ENCODE measurements at places on chromosomes 12 and 14.

GRCh38 chr14:54593860-54594259 is 26.9 kb downstream of the SAMD4A start:
- no peak for DNase-seq

DNA sequence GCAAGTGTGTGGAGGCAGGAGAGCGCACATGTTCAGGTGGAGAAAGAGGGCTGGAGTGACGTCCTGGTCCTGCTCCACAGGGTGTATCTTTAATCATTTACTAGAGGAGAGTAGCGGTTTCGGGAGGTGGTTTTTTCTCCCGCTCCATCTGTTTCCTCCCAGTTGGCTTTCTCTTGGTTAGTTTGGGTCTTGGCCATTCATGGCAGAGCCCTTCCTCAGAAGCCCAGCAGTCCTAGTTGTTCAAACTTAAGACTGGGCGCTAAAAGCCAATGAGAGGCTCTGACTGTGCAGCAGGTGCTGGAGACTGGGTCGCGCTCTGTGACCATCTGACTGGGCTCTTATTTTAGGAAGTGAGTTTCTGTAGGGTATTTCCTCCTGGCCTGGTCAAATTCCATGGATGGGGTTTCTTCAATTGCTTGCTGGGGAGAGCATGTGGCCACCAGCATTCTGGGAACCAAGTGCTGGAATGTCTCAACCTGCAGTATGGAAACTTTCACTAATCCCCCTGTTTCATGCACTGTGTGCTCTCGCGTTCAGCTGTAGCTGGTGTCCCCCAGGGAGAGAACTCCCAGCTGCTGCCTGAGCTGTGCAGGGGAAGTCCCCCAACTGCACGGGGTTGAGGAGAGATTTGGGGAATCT is 27.4 kb upstream of the TSPAN9 start:
- no peak for DNase-seq

- DNase-seq, result no peak
Observed at GRCh38 chr14:63292805-63293204, 25.9 kb downstream of the GPHB5 start.

DNA sequence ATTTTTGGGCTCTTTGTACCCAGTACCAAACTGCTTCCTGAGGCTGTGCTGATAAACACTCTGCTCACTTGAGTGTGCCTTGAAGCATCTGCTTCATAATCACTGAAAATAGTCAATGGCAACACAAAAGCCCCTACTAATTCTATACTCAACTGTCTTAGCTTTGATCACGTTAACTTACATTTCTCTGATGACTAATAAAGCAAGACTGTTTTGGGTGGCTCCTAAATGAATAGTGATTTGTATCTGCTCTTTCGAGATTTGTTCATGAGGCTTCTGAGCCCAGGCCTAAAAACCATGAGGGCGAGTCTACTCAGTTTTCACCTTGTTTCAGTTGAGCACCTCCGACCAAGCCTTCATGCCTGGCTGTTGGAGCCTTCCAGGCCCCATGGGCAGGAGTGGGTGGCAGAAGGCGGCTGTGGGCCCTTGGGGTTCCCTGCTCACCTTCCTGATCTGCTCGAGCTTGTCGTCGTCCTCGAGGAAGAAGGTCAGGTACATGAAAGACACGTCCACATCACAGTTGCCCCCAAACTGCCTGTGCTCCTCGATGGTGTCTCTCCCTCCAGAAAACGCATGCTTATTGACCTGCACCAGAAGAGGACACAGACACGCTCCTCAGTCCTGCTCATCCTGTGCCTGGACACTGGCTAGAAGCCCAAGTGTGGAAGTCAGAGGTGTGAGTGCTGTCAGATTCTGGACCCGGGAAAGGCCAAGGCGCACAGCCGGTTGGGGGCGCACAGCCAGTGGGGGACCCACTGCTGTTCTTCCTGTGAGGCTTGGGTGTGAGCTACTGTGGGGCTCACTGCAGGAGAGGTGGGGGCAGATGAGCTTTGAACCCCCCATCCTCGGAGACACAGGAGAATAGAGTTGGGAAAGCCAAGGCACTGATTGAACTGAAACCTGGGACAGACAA is 13.7 kb downstream of the SLC25A47 start:
- DNase-seq, result no peak

GRCh38 chr14:24232121-24232644 is at the start of gene NEDD8:
Gene NEDD8 (minus strand): TSS chr14:24232367. CDS start chr14:24232267, 100 bp downstream.
- DNase-seq, result peak; percentile 90

DNA sequence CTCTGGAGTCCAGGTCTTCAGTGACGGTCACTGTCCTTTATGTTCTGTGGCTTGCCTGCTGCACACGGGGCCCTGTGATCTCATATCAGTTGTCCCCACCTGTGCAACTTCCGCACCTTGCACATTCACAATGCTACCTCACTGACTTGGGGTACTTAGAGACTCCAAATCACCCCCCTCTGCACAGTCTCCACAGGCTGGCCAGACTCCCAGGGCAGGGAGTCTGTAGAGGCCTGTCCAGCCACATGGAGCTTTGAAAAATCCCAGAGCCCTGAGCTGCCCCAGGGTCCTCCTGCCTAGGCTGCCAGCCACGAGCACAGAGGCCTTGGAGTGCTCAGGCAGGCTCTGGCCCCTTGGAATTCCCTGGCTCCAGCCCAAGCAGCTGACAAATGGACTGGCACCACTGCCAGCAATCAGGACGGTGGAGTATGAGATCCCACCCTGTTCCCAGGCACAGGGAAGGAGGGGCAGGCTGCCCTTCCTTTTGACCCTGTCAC is 26.4 kb downstream of the CMKLR1 start:
- DNase-seq, result no peak

GRCh38 chr12:79083181-79083580 is 218.6 kb downstream of the SYT1 start:
- no peak for DNase-seq

GRCh38 chr12:91319071-91319760 is 136.6 kb upstream of the DCN start:
- DNase-seq, result no peak

DNA sequence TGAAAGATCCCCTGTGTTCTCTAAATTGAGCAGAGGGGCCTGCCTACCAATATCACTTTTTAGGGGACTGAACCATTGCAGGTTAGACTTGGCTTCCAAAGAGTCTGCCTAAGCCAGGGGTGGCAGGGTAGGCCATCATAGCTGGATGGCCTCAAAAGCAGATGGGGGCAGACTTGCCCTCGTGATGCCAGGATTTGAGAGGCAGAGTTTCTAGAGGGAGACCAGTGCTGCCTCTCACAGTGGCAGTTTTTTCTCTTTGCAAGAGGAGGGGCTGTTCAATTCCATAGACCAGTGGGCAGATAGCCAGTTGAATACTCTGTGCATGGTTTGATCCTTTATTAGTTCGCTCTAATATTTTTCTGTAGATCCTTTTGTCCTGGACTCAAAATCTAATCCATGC is 23.8 kb upstream of the SMCO2 start:
- DNase-seq, result no peak

DNA sequence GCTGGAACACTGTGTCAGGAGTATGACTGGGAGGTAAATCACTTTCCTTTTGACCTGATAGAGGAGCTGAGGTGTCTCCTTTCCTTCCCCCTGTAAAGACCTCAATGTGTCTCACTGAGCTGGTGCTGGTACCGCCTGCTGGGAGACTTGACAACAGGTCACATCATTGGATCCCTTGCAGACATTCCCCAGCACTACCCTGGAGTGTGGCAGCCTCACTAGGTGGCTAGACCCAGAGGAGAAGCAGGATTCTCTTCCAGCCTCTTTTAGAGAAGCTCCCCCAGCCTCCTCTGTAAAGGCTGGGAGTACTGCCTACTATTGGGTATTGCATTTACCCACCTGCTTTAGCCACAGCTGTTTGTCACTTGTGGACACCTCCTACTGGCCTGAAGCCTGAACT is 223.9 kb downstream of the ADGRD1 start:
- DNase-seq, result no peak

DNA sequence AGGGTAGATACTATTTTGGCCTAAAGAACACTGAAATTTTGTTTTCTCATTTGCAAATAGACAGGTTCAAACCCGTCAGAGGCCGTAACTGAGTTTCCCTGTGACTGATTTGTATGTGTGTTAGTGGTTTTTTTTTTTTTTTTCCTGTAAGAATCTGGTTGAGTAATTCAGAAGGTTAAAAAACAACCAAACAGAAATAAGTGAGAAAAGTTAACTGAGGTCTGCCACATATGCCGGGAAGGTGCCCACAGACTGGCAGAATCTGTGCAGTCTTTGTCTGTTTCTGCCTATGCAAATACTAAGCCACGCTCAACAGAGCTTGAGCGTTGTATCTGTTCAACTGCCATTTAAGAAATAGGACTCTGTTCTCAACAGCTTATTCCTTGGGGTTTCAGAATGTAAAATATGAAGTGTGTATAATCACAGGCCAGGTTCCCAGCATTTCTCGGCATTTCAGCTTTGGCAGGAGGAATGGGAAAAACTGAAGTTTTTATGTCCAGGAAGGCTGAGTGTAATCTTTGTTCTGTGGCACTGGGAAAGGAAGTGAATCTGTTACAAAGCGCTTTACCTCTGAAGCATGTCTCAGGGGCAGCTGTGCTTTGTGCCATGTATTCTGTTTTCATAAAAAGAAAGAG is 181.9 kb downstream of the PRKCH start:
- DNase-seq, result peak; percentile 77

DNA sequence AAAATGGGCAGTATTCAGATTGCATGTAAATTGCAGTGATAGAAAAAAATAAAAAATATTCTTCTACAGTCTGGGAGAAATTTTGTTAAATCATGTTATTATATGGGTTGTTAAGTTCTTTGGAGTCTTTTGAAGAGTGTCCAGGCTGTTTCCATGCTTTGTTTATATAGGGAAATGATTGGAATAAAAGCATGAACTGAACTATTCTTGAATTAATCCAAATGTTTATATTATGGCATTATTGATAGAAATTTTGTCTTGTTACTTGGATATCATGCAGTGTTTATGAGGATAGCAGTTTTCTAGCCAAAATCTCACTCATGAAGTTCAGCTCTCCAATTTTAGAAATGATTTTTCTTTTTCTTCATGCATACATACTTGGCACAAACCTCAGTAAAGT is 108.2 kb upstream of the NAV3 start:
- DNase-seq, result no peak

DNA sequence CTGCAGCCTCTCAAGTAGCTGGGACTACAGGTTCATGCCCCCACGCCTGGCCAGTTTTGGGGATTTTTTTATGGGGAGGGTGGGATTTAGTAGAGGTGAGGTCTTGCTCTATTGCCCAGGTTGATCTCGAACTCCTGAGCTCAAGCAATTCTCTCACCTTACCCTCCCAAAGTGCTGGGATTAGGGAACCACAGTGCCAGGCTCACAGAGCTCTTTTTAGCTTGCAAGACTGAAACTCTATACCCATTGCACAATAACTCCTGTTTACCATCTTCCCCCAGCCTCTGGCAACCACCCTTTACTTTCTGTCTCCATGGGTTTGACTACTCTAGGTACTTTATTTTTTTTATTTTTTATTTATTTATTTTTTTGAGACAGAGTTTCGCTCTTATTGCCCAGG is 25.7 kb upstream of the CDK17 start:
- DNase-seq, result no peak

DNA sequence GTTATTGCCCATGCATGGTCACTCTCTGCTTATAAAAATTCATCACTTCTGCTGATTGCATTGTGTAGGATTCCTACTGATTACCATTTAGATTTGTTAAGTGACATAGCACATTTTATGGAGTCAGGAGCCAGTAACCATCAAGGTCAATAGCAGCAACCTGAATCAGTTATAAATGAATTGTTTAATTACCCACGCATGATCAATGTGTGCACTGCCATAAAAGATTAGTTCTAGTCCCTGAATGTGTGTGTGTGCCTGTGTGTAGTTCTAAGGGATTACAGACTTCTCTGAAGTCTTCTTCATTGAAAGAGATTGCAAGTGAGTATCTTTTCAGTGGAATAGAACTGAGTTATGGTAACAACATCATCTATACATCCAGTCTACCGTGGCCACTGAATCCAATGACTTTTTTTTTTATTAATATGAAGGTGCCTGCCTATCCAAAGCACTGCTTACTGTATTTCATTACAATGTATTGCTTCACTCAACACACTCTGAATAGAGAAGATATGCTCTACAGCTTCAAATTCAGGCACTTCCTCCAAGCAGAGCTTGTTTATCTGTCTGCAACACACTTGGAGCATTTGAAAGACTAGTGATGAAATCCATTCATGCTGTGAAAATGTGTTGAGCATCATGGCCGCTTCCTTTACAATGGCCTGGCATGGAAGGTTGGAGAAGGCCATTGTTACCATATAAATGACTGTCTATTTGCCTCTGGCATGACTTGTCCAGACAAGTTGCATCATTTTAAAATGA is 381.7 kb downstream of the DIO2 start:
- no peak for DNase-seq

GRCh38 chr12:52013626-52014310 is 7.0 kb downstream of the TAMALIN start:
- no peak for DNase-seq

DNA sequence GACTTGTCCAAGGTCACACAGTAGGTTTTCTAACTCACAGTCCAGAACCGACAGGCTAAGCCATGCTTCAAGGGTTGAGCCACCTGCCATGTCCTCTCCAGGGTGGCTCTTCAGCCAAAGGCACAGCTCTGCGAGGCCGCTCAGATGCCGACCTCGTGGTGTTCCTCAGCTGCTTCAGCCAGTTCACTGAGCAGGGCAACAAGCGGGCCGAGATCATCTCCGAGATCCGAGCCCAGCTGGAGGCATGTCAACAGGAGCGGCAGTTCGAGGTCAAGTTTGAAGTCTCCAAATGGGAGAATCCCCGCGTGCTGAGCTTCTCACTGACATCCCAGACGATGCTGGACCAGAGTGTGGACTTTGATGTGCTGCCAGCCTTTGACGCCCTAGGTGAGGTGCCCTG is 12.7 kb upstream of the OAS2 start:
- no peak for DNase-seq

GRCh38 chr12:93839064-93839463 is 161.9 kb downstream of the CRADD start:
- no peak for DNase-seq

- DNase-seq, result no peak
Observed at GRCh38 chr12:41189395-41190251, 1.5 kb downstream of the PDZRN4 start.

DNA sequence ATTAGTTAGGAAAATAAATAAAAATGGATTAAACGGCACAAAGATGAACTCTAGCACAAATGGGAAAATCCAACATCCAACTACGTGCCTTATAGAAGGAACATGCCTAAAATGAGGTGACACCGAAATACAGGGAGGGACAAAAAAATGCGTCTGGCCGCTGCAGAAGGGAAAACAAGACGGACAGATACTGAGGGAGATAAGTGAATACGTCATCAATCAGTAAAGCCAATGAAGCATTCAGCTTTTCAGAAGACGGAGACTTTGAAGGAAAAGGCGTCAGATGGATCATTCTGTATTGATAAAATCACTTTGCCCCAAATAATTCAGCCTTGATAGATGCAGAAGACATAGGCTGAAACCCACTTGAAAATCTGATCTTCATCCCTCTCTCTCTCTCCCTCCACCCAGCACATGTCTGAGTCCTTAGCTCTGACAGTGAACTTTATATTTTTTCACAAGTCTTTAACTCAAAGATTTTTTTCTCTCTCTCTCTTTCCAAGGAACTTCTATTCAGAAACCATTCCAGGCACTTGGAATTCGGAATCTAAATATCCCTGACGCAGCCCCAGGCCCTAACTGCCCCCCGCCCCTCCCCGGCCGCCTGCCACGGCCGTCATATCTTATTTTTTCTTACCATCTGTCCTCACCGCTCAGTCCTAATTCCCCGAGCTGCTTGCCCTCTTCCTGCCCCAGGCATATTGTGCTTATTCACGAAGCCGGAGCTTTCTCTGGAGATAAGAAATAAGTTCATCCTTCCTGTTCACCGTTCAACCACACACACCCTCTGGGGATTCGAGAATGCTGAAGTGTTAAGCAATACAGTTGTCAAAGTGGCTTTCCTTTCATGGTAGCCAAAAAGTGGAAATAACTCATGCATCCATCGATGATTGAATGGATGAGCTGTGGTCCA is 35.5 kb upstream of the RFLNA start:
- no peak for DNase-seq

Data from CD4-positive, alpha-beta T cell treated with Interleukin-6 for 4 hours (primary cell).